Globus pallidus (tissue), 1 donor: ENCODE measurements at places on chromosomes 3 and 15.

DNA sequence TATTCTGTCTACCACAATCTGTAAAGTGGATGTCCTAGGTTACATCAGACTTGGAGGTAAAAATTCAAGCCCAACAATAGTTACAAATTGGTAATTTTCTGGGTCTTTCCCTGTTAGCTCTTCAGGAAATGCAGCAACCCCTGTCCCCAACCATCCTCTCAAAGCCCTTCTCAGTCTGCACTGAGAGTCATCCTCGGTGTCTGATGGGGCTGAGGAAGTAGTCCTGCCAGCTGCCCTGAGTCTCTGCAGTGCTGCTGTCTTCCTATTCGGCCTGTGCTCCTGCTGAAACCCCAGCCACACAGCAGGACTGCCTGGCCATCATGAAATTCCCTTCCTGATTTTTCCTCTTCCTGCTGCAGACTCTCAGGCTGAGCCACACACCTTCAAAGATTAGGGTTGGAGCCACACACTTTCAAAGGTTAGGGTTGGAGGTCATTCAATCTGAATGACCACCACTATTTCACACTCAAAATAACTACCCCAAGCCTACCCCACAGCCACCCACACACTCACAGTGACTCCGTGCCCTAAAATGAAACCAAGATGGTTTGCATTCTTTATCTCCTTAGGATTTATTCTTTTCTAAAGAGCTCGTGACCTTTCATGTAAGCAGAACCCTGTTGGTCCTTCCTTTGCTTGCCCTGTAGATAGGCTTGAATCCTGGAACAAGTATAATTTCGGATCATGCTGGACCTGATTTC is 17.6 kb downstream of the TRIM42 start:
- no peak for DNase-seq

- DNase-seq: no peak
Observed at GRCh38 chr15:75420698-75421097, 30.8 kb downstream of the SIN3A start.

DNA sequence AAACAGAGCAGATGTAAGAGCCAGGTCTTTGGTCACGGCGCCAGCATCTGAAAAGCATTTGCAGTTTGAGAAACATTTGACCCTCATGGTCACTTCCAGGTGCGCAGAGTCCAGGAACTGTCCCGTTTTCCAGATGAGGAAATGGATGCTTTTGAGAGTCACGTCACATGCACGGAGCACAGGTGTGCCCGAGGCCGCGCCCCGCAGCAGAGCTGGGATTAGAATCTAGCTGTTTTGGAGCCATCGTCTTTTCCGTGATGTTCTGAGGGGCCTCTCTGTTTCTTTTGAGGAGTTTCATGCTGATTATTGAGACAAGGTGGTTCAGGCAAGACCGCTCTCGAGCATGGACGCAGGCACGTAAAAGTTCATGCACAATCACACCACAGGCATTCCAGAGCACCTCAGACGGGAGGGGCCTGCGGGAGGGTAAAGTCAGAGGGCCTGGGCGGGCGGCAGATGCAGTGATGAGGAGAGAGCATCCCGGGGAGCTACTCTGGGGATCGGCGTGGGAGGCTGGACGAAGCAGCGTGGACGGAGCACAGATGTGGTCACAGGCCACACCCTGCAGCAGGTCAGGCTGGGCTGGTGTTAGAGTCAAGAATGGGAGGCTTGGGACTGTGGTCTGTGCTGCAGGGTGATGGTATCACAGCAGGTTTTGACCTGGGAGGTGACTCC is 139.2 kb upstream of the MEF2A start:
- no peak for DNase-seq

GRCh38 chr3:11832981-11833905 is 13.4 kb downstream of the TAMM41 start:
- DNase-seq: peak; percentile 76

GRCh38 chr3:32817257-32817557 is 590 bp upstream of the TRIM71 start:
- no peak for DNase-seq

DNA sequence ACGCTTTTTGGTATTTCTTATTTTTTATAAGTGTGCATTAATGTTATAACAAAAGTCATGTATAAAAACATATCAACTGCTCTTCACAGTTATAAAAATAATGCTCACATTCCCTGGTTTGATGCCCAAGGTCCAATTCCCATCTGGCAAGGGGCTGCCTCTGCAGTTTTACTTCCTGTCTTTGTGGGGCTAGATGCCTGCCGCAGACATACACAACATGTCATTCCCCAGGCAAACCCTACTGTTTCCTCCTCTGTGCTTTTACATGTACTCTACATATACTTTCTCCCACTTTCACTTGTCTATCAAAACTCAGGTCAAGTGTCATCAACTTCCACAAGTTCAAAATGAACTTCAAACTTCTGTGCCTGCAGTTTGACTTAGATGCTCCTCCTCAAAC is 60.5 kb upstream of the ETV5 start:
- no peak for DNase-seq

GRCh38 chr15:35481992-35482391 is 64.0 kb downstream of the DPH6 start:
- DNase-seq: no peak

GRCh38 chr3:69368129-69368741 is 17.7 kb downstream of the FRMD4B start:
- no peak for DNase-seq

DNA sequence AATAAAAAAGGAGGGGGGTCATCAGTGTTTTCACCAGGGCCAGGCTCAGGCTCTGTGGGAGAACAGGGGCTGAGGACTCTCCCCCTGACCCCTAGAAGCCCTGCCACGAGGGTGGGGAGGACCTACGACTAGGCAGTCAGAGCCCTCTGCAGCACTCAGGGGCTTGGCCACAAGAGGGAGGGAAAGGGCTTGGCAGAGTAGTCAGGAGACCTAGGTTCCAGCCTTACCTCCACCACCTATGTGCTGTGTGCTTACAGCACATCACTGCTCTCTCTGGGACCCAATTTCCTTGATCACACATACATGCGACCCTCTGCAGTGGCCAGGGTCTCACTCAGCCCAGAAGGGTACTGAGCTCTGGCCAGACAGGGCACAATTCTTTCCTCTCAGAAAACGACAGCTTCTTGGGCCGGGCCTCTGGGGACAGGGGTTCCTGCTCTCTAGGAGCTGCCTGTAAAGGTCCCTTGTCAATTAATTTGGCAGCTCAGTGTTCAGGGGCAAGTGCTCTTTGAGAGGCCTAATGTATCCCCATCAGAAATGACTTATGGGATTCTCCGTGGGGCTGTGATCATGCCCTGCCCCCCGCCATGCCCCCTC is 16.4 kb upstream of the SKIC8 start:
- no peak for DNase-seq

- no peak for DNase-seq
Observed at GRCh38 chr3:81572201-81572756, 189.2 kb downstream of the GBE1 start.

GRCh38 chr3:30421266-30421665 is 185.1 kb upstream of the TGFBR2 start:
- DNase-seq: no peak

- no peak for DNase-seq
Observed at GRCh38 chr3:182412066-182412465, 381.2 kb upstream of the ATP11B start.

DNA sequence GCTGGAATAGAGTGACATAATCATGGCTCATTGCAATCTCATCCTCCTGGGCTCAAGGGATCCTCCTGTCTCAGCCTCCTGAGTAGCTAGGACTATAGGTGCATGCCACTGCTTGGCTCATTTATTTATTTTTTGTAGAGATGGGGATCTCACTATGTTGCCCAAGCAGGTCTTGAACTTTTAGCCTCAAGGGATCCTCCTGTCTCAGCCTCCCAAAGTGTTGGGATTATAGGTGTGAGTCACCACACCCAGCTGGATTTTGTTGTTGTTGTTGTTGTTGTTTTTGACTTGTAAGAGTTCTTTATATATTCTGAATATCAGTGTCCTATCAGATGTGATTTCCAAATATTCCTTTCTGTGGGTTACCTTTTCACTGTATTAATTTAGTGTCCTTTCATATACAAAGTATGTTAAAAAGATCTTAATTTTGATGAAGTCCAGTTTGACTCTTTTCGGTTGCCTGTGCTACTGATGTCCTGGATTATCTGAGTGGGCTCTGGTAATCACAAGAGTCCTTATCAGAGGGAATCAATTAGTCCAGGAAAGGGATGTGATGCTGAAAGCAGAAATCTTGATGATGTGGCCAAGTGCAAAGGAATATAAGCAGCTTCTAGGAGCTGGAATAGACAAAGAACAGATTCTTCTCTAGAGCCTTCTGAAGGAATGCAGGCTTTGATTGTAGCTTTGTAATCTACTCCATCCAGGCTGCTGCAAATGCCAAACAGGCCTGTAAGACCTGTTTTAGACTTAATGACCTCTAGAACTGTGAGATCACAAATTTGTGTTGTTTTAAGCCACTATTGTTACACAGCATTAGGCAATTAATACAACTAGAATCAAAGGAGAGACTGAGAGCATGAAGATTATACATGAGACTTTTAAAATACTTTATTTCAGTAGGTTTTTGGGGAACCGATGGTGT is 30.2 kb downstream of the NCK1 start:
- DNase-seq: no peak

DNA sequence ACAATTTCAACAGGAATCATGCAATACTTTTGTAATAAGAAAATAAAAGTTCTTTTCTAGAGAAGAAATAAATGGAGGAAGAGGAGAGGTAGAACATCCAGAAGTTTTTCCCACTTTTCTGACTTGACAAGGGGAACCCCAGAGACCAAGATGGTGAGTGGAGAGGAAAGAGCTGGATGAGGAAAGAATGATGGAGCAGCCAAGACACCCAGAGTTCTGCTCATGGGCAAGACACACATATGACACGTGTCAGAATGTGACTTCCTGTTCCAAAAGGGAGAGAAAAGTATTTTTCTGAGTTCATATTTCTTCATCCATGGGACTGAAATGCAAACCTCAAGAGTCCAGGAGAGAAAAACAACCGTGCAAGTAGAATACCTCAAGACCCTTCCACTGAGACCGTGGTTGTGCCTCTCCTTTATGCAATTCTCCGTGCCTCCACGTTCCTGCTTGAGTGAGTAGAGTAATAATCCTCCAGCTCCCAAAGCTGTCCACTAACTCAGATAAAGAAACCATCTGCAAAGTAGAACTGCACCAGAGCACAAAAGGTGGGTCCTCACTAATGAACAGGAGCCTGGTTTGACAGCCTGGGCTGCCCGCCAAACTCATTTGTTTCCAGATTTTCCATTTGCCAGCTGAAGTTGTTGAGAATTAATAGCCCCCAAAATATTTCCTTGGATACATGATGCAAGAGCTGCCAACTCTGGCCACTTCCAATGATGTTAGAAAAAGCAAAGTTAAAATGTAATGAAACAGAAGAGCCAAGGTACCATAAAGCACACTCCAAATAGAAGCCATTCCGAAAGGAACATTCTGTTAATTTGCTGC is 272.6 kb upstream of the IGF1R start:
- peak; percentile 15 for DNase-seq

DNA sequence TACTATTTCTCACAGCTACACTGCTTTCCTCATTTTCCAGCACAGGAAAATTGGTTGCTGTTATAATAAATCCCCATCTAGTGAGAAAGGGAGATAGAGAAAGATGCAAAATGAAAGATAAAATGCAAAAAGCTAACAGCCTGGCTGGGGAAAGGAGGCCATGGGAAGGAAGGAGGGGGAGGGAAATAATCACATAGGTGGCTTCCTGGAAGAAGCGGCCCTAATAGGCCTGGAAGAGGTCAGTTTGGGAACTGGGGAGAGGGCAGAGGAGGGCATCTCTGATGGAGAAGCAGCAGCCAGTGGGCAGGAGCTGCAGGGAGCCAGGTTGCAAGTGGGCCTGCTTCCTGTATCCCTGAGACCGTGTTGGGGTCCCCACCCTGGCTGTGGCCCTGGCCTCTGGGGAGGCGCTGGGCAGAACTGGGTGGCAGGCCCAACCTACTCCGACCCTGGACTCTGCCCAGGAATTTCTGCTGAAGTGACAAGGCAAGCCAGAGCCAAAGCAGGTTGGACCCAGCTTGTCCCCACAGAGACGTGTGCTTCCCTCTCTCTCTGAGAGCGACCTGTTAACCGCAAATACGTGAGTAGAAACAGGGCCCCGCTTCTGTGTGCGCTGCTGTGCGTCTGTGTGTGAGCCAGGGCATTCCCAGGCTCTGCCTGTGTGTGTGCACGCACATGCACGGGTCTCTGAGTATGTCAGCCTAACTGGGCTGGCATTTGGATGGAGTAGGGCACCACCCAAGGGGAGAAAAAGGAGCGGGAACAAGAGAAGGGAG is 1.9 kb downstream of the SLC28A1 start:
- no peak for DNase-seq
